Type B pancreatic cell (in vitro differentiated cells): ENCODE measurements at places on chromosomes 11 and 22.

- no peak for DNase-seq
These were observed 113.6 kb downstream of the LDLRAD3 start for GRCh38 chr11:36057379-36058042.

DNA sequence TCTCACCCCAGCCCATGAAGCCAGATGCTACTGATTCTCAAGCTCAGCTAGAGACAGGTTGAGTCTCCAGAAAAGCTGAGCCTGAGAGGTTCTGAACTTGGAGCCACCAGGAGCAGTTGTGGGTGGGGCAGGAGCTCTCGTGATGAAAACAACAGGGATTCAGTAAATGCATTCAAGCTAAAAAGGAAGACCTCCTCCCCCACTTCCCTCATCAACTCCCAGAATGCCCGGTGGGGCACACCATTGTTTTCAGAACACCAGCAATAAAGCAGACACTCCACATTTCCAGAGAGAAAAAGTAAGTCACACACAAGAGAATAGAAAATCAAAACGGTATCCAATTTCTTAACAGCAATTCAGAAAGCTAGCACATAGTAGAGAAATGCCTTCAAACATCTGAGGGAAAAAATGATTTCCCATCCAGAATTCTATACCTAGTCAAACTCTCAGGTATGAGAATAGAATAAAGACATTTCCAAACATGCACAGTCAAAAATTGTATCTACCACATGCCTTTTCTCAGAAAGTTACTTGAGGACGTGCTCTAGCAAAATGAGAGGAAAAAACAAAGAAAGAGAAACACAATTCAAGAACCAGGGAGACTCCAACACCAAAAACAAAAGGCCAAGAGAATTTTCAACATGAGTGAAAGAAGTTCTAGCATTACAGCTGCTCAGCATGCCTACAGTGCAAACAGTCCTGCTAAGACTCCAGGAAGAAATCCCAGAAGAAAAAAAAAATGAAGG is 56.8 kb downstream of the CDKN1C start:
- no peak for DNase-seq

GRCh38 chr22:24983151-24983550 is 30.6 kb downstream of the KIAA1671 start:
- no peak for DNase-seq

GRCh38 chr11:72871119-72871518 is 56.9 kb downstream of the ATG16L2 start:
- no peak for DNase-seq

DNA sequence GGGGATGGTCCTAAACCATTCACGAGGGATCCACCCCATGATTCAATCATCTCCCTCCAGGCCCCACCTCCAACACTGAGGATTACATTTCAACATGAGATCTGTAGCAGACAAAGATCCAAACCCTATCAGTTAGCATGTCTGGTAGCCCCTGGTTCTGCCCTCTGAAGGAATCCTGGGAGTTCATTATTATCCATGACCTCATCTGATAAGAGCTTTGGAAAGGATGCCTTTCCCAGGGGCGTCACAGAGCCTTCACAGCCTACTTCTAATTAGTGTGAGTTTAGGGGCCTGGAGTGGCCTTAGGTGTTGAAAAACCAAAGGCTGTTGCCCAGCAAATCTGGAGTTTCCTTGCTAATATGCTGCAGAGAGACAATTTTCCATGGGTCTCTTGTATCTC is 8.6 kb upstream of the EIF3M start:
- no peak for DNase-seq

- no peak for DNase-seq
These were observed 6.0 kb downstream of the FOLH1 start for GRCh38 chr11:49202287-49202976.

GRCh38 chr11:120564573-120565311 is 53.2 kb downstream of the GRIK4 start:
- DNase-seq, result no peak

DNA sequence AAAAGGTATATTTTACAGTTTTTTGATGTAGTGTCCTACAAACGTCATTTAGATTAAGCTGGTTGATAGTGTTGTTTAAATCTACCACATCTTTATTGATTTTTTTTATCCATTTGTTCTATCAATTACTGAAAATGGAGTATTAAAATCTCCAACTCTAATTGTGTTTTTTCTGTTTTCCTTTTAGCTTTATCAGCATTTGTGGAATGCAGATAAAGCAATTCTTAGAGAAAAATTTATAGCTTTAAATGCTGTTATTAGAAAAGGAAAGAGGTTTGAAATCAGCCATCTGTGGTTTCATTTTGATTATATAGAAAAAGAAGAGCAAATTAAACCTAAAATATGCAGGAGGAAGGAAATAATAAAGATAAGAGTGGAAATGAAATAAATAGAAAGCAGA is 39.4 kb upstream of the CBX6 start:
- no peak for DNase-seq

GRCh38 chr11:58028687-58029411 is 1.9 kb upstream of the OR6Q1 start:
- no peak for DNase-seq

GRCh38 chr22:45638197-45638596 is 33.4 kb upstream of the ATXN10 start:
- no peak for DNase-seq

GRCh38 chr22:26953012-26953883 is 295.9 kb downstream of the MIAT start:
- DNase-seq, result no peak

GRCh38 chr11:72125956-72126355 is 9.6 kb upstream of the FOLR3 start:
- no peak for DNase-seq

- no peak for DNase-seq
These were observed 13.0 kb downstream of the TFIP11 start for GRCh38 chr22:26499188-26499703.

DNA sequence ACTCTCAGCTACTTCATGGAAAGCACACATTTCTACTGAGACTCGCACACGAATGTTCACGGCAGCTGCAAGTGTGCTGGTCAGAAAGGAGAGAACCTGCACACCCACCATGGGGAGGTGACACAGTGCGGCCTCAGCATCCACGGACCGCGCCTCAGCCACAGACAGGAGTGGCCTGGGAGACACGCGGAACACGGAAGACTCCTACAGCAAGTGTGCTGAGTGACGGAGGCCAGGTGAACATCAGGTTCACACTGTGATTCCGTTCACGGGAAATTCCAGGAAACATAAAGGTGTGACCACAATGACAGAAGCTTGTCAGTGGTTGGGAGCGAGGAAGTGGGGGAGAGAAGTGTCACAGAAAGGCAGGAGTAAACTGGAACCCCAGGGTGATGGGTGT is 13.3 kb upstream of the MOB2 start:
- DNase-seq, result no peak

- no peak for DNase-seq
These were observed 113.2 kb downstream of the FANCF start for GRCh38 chr11:22512457-22512856.

DNA sequence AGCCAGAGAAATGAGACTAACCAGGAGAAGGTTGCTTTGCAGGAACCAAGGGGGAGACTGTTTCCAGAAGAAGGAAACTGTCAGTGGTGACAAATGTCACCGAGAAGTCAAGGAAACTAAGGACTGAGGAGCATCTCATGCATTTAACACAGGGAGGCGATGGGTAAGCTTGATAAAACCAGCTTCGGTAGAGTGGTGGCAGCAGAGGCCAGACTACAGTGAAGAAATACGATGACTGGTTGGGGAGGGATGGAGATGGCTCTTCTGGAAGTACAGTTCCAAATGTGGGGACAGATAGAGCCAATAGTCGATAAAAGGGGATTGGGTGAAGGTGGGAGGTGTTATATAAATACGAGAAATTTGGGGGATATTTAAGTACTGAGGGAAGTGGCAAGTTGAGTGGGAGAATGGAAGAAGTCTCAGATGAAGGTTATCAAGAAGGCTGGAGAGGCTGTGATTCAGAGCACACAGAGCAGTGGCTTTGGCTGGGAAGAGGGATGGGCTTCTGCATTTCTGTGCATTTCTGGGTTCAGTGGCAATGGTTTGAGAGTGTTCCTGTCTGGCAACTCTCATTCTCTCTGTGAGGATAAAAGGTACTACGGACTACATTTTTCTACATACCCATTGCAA is 29.2 kb downstream of the SC5D start:
- DNase-seq, result no peak

DNA sequence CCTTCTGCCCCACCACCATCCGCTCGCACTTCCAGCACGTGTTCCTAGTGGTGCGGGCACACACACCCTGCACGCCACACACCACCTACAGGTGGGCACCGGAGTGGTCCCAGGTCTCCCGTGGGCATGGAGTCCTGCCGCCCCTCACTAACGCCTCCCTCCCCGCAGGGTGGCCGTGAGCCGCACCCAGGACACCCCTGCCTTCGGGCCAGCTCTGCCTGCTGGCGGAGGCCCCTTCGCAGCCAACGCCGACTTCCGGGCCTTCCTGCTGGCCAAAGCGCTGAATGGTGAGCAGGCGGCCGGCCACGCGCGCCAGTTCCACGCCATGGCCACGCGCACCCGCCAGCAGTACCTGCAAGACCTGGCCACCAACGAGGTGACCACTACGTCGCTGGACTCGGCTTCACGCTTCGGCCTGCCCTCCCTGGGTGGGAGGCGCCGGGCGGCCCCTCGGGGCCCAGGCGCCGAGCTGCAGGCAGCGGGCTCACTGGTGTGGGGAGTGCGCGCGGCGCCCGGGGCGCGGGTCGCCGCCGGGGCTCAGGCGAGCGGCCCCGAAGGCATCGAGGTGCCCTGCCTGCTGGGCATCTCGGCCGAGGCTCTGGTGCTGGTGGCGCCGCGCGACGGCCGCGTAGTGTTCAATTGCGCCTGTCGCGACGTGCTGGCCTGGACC is 8.5 kb downstream of the SIPA1 start:
- DNase-seq, result no peak

DNA sequence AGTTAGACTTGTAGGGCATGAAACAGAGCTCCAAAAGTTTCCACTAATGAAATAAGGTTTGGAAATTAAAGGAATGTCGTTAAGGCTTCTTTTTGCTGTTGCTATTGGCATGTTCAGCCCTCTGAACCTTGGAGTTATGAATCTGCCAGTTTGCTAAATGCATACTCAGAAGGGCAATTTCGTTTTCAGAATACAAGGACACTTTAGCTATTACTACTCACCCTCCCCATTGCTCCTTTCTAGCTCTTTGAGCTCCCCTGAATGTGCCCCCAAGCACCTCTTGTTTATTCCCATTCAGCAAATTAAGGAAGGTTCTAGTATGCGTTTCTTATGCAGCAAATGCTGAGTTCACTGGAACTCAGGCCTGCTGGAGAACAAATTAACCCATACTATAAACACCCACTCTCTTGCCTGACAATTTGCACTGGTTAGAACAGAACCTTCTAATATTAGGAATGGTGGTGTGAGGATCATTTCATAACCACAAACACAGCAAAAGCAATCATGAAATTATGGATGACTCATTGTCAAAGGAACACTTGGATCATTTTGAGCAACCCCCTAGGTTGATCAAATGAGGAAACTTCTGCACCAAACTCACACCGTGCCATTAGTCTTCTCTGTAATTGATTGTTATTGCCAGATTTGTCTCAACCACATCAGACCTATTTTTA is 26.2 kb upstream of the LIN7C start:
- DNase-seq, result no peak

DNA sequence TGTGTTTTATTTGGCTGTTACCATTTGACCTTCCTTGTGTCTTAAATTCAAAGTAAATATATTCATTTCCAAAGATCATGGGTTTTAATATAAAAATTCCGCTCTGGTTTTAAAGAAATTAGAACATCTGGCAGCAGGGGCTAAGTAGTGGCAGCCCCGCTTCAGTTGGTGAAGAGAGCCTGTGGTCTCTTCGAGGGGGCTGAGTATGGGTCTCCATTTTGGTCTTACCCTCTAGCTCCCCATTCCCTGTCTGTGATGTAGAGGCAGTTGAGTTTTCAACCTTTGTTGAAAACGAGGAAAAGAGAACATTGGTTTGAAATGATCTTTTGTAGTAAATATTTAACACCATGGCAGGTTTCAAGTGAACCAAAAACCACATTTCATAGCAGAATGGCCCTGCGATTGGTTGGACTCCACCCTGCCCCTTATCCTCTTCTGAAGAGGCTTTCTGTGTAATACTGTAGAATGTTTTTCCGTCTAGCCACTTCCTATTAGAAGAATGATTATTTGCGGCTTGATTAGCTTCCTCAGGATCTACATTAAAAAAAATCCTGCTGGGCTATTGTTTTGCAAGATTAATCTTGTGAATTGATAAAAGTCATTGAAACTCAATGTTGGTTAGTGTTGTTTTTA is 17.7 kb downstream of the APLP2 start:
- DNase-seq, result no peak

- no peak for DNase-seq
These were observed 131.6 kb downstream of the FBXO7 start for GRCh38 chr22:32606181-32606580.

DNA sequence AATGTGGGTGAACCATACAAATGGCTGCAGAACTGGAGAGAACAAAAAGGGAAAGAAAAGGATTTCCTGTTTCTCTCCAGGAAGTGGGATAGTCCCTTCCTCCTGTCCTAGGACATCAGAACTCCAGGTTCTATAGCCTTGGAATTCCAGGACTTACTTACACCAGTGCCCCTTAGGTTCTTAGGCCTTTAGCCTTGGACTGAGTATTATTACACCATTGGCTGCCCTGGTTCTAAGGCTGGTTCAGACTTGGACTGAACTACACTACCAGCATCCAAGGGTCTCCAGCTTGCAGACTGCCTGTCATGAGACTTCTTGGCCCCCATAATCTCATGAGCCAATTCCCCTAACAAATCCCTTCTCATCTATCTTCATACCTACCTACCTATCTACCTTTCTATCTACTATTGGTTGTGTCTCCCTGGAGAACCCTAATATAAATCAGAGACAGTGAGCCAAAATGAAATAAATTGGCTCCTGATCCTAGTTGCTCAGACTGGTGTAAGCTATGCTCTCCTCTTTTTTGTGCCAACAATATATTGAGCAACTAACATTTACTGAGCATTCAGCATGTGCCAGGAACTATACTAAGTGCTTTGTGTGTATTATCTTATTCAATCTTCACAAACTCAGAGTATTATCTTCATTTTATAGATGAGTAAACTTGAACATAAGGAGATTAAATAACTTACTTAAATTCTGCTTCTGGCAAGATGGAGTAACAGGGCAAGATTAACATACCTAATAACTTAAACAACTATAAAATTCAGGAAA is 303.7 kb downstream of the TTC28 start:
- DNase-seq, result no peak

DNA sequence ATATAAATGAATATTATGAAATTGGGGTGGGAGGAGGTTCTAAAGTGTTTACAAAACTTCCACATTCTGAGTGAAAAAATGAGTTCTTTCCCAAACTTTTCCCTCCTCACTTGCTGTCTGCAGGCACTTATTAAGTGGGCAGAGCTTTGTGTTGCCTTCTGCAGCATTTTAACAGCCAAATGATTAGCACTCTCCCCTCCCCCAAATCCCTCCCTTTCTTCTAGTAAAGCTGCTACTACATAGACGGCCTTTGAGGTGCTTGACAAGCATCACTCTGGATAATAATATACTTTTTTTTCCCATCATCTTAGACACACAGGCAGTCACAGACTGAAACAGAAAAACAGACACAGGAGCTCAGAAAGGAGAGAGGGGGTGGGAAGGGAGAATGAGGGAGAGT is 493.5 kb downstream of the DLG2 start:
- DNase-seq, result no peak
